ENCODE measurements at places on chromosomes 3 and 15.

GRCh38 chr3:97914388-97914787 lies 57.8 kb downstream of the RIOX2 start:
- DNase-seq, result no peak

- no peak for DNase-seq
Observed at GRCh38 chr3:119395923-119396358, 67.5 kb downstream of the TMEM39A start.

- DNase-seq, result no peak
Observed at GRCh38 chr3:10085738-10086137, 22.3 kb downstream of the FANCD2OS start.

DNA sequence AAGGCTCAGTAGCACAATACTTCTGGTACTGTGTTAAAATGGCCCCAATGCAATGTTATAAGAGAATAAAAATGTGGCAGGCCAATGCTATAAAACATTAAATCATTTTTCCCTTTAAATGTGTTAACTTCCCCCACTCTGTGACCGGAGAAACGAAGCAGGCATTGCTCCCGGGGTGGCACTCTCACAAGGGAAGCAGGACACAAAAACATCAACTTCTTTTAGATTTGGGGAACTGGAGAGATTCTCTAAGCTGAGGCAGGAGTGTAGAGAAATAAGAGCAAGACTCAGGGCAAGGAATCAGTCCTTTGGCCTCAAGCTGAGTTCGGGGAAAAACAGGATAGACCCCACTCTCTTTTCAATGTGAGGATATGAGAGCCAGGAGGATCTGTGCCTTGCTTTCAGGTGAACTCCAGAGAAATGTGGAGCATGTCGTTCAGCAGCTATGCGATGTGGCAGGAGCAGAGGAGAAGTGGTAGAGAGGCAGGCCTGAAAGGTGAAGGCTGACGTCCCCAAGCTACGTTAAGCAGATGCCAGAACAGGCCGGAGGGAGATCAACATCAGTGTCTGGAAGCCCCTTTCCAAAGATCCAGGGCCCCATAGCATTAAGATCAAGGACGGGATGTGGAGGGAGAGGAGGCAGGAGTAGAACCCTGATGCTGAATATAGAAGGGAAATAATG lies 160.2 kb downstream of the PLD1 start:
- no peak for DNase-seq

DNA sequence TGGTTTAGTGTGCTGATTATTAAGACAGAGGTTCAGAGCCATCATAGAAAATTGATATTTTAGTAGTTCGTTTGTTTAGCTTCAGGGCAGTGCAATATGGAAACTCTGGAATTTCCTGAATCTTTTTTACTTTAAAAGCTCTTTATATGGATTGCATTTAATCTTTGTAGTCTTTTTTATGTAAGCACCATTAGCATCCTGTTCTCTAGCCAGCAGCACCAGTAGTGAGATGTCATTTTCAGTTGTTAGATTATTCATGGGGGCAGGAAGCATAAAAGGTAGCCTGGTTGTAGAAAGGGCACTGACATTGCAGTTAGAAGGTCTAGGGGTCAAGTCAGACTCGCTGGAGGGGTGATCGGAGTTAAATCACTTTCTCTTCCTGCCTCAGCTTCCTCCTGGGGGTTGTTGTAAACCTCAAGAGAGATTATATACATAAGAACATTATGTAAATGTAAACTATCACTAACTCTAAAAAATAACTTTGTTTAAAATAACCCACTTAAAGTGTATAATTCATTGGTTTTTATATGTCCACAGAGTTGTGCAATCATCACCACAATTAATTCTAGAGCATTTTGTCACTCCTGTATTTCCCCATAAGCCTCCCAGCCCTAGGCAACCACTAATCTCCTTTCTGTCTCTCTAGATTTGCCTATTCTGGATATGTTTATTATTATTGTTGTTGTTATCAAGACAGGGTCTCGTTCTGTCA lies 31.4 kb upstream of the ITPKA start:
- DNase-seq, result no peak
